ENCODE measurements at places on chromosomes 2 and 18. TPM values are rescaled to one million over a fixed set of nuclear protein-coding genes. Genes with fewer than 3 reads are reported as not detected.

The TSPYL6 gene
- not detected for total RNA-seq

- DNase-seq = no peak
- H3K36me3 ChIP-seq = no peaks in the 10 kb centered on the region
- no peak overlapping the region for H3K4me3 ChIP-seq
- peaks cover 65% of the 10 kb centered on the region for H3K27me3 ChIP-seq
- H3K27ac ChIP-seq = no peak overlapping the region
- peaks cover 5% of the 10 kb centered on the region for H3K4me1 ChIP-seq
These were observed 54.4 kb upstream of the SEC11C start for GRCh38 chr18:59085126-59085794.

DNA sequence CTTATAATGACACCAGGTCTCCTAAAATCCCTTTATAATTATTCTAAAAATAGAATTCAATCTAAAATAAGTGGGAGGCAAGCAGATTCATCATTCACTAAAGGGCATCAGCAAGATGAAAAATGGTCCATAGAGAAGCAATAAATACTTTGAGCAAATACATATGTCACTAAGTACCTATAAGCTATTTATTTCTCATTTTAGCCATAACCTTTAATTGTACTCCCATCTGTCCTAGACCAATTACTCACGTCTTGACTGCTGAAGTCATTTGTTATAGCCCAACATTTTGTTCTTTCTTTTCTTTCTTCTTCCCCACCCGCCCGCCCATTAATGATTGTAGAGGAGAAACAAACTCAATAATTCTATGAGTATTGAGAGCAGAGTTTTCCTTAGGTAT lies 105.7 kb downstream of the MAP2 start:
- no peak for DNase-seq
- no peak overlapping the region for H3K4me3 ChIP-seq
- H3K36me3 ChIP-seq = no peaks in the 10 kb centered on the region
- no peak overlapping the region for H3K27ac ChIP-seq

- H3K27me3 ChIP-seq = no peaks in the 10 kb centered on the region
- H3K36me3 ChIP-seq = peaks cover 2% of the 10 kb centered on the region
- H3K4me3 ChIP-seq = no peak overlapping the region
- H3K4me1 ChIP-seq = peaks cover 7% of the 10 kb centered on the region
- peak; percentile 98 for DNase-seq
These were observed 233.9 kb downstream of the SATB2 start for GRCh38 chr2:199223791-199224190.

DNA sequence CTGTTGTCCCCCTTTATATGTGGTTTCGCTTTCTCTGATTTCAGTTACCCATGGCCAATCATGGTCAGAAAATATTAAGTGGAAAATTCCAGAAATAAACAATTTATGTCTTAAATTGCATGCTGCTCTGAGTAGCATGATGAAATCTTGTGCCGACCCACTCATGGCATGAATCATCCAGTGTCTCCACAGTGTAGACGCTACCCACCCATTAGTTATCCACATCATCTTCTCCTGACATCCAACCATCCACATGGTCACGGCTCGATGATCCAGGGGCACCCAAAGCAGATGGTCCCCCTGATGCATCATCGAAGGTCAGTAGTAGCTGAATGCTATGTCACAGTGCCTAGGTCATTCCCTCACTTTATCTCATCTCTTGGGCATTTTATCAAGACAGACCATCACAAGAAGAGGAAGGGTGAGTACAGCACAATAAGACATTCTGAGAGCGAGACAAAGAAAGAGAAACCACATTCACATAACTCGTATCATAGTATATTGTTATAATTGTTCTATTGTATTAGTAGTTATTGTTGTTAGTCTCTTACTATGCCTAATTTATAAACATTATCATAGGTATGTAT lies 44.1 kb upstream of the ACKR3 start:
- peaks cover 5% of the 10 kb centered on the region for H3K4me1 ChIP-seq
- no peak overlapping the region for H3K27ac ChIP-seq
- DNase-seq = no peak
- H3K36me3 ChIP-seq = no peaks in the 10 kb centered on the region

The ZNF142 gene
- total RNA-seq = 33.7 TPM

- DNase-seq = no peak
- no peak overlapping the region for H3K4me3 ChIP-seq
- H3K27me3 ChIP-seq = no peaks in the 10 kb centered on the region
- H3K36me3 ChIP-seq = peaks cover 45% of the 10 kb centered on the region
- H3K27ac ChIP-seq = no peak overlapping the region
These were observed 92.1 kb downstream of the SH3BP4 start for GRCh38 chr2:235043762-235044500.

DNA sequence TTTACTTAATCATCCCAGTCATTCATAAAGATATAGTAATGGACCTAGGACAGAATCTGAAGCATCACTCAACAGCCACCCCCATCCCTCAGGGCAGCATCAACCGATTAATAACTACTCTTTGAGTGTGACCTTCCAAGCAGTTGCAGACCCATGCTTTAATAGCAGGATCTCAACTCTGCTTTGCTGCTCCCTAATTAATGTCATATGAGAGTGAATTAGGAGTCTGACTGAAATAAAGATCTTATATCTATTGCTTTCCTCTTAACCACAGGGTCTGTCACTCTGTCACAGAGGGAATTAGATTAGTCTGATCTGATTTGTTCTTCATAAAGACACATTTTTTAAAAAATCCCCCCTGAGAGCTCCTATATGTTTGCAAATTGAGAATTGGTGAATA lies 46.1 kb upstream of the LRP1B start:
- no peak for DNase-seq

The CENPA gene
- 19.7 TPM for total RNA-seq

The TMEM37 gene
- total RNA-seq = 0.17 TPM

The ASB18 gene
- not detected for total RNA-seq

All from MCF 10A (cell line).